Thoracic aorta (tissue), 2 donors: ENCODE measurements at places on chromosomes 16 and 17.
A peak's percentile ranks its signal among the peaks of the same experiment; 100 is the strongest.

DNA sequence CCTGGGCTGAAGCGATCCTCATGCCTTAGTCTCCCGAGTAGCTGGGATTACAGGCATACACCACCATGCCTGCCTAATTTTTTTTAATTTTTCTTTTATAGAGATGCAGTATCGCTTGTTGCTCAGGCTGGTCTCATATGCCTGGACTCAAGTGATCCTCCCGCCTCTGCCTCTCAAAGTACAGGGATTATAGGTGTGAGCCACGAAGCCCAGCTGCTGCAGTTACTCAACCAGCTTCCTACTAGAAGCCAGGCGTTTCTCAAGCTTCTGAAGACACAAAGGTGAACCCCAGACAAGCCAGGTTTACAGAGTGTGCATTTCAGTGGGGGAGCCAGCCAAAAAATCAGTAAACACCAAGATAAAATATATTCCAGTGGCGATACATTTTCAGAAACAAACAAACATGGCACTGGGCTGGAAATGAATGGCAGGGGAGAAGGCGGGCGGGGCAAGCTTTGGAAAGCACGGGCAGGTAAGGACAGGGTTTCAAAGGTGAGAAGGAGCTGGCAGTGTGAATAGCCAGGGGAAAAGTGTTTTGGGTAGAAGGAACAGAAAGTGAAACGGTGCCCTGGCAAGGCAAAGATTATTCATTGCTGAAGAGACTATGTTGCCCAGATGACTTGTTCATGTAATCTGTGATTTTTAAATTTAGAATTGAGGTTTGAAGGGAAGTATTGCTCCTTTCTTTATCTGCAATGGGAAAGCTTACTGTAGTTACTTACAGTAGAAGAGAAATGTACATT, 471.1 kb downstream of the WWOX start:
- no peak for DNase-seq

- DNase-seq: no peak
These were observed 20.7 kb upstream of the ADCY7 start for GRCh38 chr16:50245417-50246298.

DNA sequence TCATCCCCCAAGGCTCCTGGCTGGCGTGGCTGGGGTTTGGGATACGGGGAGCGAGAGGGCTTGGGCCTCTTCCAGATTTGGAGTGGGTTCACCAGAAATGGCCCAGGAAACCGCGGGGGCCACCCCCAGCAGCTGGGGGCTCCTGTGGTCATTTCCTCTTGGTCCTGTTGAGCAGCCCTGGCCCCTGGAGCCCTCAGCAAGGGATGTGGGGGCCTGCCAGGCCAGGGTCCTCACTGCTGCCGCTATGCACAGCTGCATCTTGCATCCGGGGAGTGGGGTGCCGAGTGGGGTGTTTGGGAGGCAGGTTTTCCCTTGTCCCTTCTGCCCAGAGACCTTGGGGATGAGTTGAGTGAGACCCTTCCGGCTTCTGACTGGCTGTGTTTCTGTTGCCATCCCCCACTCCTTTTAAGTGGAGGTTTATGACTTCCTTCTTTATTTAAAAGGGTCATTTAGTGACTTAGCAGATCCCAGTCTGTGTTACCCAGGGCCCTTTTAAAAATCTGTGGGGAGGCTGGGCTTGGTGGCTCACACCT, 319.8 kb downstream of the SEC14L1 start:
- DNase-seq: no peak

- no peak for DNase-seq
These were observed 34.3 kb downstream of the VPS35L start for GRCh38 chr16:19589771-19590302.

GRCh38 chr17:75864448-75864871, 9.3 kb upstream of the WBP2 start:
- DNase-seq: no peak

DNA sequence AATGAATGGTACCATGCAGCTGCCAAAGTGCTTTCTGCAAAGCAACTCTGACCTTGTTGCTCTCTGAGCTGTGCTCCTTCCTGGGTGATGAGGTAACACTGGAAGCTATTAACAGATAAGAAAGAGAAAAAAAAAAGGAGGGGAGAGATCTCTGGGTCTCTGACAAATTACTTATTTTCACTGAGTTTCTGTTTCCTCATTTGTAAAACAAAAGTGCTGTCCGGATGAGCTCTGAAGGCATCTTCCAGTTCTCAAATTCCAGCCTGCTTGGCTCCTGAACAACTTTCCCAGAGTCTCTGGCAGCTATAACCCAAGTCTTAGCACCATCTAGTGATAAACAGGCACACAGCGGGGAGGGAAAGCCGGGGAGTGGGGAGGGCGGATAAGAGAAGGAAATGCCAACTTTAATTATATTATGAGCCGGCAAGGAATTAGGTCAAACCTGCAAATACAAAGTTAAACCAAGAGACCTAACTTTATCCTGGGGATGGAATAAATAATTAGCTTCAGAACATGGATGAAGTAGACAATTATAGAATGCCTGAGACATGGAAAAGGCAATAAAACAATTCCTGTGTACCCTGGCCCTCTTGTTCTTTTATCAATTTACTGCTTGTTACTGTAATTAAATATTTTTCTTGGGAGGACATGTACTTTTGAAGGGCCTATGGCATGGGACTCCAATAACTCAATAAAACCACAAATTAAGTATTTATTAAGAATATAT, 61.3 kb upstream of the KIFC3 start:
- peak; percentile 11 for DNase-seq

DNA sequence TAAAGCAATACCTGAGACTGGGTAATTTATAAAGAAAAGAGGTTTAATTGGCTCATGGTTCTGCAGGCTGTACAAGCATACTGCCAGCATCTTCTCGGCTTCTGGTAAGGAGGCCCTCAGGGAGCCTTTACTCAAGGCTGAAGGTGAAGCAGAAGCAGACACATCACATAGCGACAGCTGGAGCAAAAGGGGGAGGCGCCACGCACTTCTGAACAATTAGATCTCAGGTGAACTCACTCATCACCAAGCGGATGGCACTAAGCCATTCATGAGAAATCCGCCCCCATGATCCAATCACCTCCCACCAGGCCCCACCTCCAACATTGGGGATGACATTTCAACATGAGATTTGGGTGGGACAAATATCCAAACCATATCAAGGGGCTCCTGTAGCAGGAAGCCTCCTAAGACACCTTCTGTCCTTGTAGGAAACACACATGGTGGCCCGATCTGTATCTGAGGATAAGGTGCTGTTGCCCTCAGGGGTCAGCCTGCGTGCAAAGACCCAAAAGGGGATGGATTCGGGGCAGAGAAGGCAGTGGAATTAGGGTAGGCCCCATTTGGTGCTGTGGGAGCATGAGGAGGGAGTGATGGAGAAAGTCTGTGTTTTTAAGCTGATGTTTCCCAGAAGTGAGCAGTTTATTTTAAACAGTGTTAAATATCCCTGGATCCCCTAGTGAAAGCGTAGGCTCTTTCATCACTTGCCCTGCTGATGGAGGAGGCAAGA, 23.0 kb downstream of the IL21R start:
- DNase-seq: no peak

GRCh38 chr17:78923660-78924453, 1.3 kb downstream of the TIMP2 start:
- no peak for DNase-seq

DNA sequence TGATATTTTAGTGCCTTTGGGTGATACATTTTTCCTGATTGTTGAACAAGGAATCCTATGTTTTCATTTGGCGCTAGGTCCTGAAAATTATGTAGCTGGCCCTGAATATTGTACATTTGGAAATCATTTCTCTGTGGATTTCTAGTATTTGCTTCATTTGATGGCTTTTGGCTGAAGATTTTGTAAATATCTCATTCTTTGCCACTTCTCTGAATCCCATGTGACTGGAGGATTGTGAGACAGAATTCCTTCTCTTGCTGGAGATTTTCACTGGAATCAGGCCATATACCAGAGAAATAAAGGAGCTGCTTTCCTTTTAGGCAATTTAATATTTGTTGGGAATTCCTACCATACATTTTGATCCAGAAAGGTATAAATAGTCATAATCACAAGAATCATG, 8.6 kb downstream of the KRT28 start:
- DNase-seq: no peak

- DNase-seq: no peak
These were observed 75.5 kb upstream of the MED9 start for GRCh38 chr17:17401271-17401781.

DNA sequence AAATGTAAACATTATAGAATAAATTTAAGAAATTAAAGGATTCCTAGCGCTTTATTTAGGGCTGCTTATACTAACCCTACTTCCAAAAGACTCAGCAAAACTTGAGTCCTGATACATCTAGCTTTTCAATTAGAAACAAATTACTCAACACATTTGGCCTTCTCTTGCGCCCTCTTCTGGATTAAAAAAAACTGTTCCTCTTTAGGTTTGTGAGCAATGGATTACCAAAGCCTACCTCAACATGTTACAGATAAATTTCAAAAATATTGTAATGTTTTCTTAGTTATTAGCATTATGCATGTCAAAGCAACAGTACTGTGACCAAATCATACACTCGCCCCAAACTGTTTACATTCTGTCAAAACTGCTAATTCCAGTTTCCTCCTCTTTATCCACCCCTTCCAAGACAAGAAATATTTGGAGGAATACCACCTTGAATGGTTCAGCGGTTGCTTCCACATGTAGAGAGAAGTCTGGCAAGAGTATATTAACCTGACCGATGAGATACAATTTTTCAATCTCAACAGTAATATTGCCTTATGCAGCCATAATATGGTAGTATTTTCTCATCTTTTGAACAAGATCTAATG, 2.7 kb downstream of the NUFIP2 start:
- no peak for DNase-seq

DNA sequence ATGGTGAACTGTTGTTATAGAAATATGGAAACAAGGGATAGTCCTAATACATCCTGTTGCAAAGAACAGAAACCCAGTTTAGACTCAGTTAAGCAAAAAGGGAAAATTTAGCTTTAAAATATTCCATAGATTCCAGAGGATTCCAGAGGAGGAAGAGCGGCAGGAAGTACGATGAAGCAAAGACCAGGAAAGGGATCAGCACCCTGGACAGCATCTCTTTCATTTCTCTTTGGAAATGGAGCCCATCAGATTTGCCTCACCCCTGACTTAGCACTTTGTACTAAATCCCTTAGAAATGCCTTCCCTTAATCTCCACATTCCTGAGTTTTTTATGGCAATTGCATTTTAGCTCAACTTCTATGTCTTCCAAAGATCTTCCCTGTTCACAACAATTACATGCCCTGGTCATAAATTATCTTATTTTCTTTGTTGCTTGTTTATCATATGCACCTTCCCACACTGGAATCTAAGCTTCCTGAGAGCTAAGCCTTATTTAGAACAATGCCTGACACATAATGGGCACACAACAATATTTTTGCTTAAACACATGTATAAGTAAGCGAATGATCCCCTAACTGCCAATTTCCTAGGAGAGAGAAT, 150.0 kb upstream of the RBFOX1 start:
- DNase-seq: no peak

- DNase-seq: no peak
These were observed 48.8 kb downstream of the NLRC5 start for GRCh38 chr16:57038166-57038565.

GRCh38 chr17:4124999-4125398, 17.8 kb downstream of the ZZEF1 start:
- no peak for DNase-seq

DNA sequence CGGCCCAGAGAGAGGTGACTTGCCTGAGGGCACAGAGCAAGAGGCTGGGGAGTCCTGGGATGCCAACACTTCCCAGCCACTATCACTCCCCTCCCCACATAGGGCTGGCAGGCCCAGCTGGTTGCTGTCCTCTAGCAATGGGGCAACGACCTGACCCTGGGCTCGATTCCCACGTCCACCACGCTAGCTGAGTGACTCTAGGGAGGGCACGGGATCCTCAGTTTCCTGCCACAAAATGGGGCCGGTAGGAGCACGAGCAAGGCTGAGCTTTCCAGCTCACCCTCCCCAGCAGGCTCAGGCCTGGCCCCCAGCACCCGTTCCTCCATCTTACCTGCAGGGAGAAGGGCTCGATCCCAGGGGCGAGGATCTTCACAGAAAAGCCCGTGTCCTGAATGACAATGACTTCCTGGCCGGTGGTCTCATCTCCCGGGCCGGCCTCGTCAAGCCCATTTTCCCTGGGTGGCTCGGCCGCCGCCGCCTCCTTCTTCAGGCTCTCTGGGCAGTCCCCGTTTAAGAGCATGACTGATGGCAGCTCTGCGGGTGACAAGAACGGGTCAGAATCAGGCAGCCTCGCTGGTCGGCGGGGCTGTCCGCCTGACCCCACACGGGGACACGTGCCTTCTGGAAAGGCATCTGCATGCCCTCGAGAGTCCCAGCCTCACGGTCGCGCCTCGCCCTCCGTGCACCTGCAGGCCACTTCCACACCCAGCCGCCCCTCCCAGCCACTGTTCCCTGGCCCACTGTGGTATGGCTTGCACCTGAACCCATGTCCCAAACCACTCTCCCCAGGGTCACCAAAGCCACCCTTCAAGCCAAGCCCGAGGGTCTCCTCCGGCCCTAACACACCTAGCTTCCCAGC, 7.3 kb downstream of the CLUH start:
- no peak for DNase-seq

GRCh38 chr17:51971121-51971520, 187.4 kb downstream of the CA10 start:
- DNase-seq: no peak

- DNase-seq: peak; percentile 91
These were observed at the start of gene PAGR1 for GRCh38 chr16:29815793-29816693. PAGR1 (plus strand) TSS chr16:29816152; CDS start chr16:29816526, 374 bp downstream.
